ENCODE measurements at places on chromosomes 16 and 17. TPM values are rescaled to one million over a fixed set of nuclear protein-coding genes. Genes with fewer than 3 reads are reported as not detected.
A peak's percentile ranks its signal among the peaks of the same experiment; 100 is the strongest.

- no peak for DNase-seq
These were observed 105.6 kb upstream of the TOM1L1 start for GRCh38 chr17:54795046-54795445.

- no peak for DNase-seq
These were observed 13.5 kb upstream of the MYH10 start for GRCh38 chr17:8643855-8644506.

- DNase-seq, result no peak
These were observed 4.3 kb downstream of the AKAP1 start for GRCh38 chr17:57089391-57089790.

KRT12 gene
- total RNA-seq, result not detected

DNA sequence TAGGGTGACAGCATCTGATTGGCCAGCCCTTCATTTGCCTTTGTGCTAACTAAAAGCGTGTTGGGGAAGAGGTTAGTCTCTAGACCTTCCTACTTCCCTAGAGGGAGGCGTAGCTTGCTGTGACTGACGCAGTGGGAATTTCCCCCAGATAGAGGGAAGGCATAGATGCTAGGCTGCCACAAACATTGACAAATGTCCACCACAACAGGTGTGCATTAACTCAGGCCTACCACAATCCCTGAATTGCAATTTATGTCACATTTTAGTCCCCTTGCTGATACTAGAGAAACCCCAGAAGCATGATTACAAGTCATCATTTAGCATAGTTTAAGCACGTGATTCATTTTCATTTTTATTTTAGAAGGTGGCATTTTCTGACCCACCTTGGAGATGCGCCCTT is 76.3 kb upstream of the WSB1 start:
- DNase-seq, result no peak

NLRC3 gene
- total RNA-seq, result 99.9 TPM

GRCh38 chr16:57503366-57503765 is 17.1 kb upstream of the DOK4 start:
- no peak for DNase-seq

C16orf96 gene
- 0.38 TPM for total RNA-seq

DNA sequence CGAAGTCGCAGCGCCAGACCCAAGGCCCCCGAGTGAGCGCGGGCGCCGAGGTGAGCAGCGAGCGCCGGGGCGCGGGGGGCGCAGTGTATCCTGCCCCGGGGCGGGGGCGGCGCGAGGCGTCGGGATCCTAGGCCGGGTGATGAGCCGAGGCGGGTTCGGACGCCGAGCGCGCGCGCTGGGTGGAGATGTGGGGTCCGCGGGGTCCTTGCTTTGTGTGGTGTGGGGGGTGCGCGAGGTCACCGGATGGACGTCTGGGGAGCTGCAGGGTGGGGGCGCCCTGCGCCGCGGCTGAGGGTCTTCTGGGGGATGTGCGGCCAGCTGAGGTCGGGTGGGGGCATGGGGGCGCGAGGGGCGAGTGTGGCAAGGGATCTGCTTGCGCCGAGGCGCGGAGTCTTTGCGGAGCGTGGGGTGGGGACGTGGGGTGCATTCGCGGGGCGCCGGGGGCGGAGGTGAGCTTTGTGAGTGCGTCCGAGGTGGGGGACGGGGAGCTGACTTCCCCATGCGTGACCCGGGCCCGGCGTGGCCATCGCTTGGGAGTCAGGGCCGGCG is 560 bp downstream of the RAI1 start:
- DNase-seq, result peak; percentile 11

GRCh38 chr17:81552244-81553017 is at the start of gene FAAP100:
Gene FAAP100, minus strand, starts transcription at chr17:81552353. Its CDS starts 23 bp downstream, at chr17:81552330.
- peak; percentile 86 for DNase-seq

TSPOAP1 gene
- 15.2 TPM for total RNA-seq

GRCh38 chr17:69561462-69561861 is 147.0 kb downstream of the MAP2K6 start:
- DNase-seq, result no peak

- DNase-seq, result no peak
These were observed 55.3 kb upstream of the SOX9 start for GRCh38 chr17:72065556-72065955.

DNA sequence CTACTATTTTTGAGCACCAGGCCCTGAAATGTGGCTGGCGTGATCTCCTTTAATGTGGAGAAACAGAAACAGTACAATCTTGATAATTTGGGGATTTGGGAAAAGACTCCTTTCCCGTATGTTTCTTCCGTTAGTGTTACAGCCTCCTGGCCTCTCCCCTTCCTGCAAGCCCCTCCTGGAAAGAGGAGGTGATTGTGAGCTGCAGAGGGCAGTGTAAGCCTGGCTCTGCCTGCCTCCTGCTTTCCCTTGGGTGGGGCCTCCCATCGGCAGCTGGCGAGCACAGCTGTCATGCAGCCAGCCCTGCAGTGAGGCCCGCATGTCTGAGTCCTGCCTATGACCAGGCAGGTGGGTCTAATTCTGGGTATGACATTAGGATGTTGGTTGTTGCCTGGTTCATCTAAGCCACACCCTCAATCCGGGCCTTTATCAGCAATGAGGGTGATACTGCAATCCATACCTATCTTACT is 48.7 kb upstream of the WSB1 start:
- DNase-seq, result peak; percentile 27

- DNase-seq, result no peak
These were observed 25.4 kb downstream of the UBE2G1 start for GRCh38 chr17:4340914-4341615.

EVPL gene
- total RNA-seq, result 7.1 TPM

HOXB3 gene
- 7.2 TPM for total RNA-seq

VTN gene
- total RNA-seq, result not detected

- DNase-seq, result peak; percentile 61
These were observed 58.0 kb upstream of the GSE1 start for GRCh38 chr16:85554889-85555718.

STARD3 gene
- 167 TPM for total RNA-seq

GRCh38 chr16:50280932-50281331 is 14.6 kb downstream of the ADCY7 start:
- DNase-seq, result no peak

- no peak for DNase-seq
These were observed 89.8 kb downstream of the CYB561 start for GRCh38 chr17:63356337-63356757.

HEATR9 gene
- total RNA-seq, result 1.2 TPM

DNA sequence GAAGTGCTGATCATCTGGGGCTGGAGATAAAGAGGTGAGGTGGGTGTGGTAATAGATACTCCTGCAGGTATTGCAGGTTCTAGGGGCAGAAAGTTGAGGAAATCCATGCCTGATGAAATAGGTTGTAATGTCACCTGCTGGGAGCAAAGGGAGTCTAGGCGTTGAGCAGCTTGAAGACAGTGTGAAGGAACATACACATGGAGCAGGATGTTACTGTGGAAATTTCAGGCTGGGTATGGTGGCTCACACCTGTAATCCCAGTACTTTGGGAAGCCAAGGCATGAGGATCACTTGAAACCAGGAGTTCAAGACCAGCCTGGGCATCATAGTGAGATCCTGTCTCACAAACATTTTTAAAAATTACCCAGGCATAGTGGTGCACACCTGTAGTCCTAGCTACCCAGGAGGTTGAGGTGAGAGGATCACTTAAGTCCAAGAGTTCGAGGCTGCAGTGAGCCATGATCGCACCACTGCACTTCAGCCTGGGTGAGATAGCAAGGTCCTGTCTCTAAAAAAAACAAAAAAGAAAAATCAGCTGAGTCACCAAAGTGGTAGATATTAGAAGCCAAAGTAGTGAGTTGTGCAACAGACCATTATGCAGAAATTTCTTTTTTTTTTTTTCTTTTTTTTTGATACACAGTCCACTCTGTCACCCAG is 9.1 kb upstream of the CRYBA1 start:
- DNase-seq, result no peak

Measured in naive thymus-derived CD8-positive, alpha-beta T cell (primary cell).